Astrocyte (in vitro differentiated cells and primary cell): ENCODE measurements at places on chromosomes 2 and 18. TPM values are rescaled to one million over a fixed set of nuclear protein-coding genes. Genes with fewer than 3 reads are reported as not detected.

- no peak for DNase-seq
- H3K4me1 ChIP-seq, result no peaks in the 10 kb centered on the region
- no peaks in the 10 kb centered on the region for H3K36me3 ChIP-seq
- no peaks in the 10 kb centered on the region for H3K27me3 ChIP-seq
Observed at GRCh38 chr2:191533693-191534180, 144.2 kb upstream of the NABP1 start.

DNA sequence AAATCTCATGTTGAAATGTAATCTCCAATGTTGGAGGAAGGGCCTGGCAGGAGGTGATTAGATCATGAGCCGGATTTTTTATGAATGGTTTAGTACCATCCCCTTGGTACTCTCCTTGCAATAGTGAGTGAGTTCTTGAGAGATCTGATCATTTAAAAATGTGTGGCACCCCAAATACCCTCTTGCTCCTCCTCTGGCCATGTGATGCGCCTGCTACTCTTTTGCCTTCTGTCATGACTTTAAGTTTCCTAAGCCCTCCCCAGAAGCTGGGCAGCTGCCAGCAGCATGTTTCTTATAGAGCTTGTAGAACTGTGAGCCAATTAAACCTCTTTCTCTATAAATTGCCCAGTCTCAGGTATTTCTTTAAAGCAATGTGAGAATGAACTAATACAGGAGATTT, 72.6 kb upstream of the FIGN start:
- H3K4me3 ChIP-seq, result no peak overlapping the region
- no peak for DNase-seq
- H3K36me3 ChIP-seq, result no peaks in the 10 kb centered on the region
- H3K4me1 ChIP-seq, result no peaks in the 10 kb centered on the region
- no peaks in the 10 kb centered on the region for H3K27me3 ChIP-seq

DNA sequence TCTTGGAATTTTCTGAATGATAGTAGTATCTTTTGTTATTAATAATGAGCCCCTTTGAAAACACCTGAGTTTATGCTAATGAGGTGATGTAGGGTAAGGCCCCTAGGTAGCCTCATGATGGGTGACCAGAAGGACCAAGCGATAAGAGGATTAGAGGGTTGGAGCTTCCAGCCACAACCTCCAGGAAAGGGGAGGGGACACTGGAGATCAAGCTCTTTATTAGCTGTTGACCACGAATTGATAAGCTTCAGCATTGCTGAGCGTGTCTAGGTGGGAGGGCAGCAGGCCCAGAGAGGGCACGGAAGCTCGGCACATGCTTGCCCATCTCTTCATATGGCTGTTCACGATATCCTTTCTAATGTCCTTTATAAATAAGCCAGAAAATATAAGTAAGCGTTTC, 39.0 kb downstream of the KIAA2012 start:
- peaks cover 13% of the 10 kb centered on the region for H3K4me1 ChIP-seq
- H3K27ac ChIP-seq, result no peak overlapping the region
- H3K27me3 ChIP-seq, result no peaks in the 10 kb centered on the region

DNA sequence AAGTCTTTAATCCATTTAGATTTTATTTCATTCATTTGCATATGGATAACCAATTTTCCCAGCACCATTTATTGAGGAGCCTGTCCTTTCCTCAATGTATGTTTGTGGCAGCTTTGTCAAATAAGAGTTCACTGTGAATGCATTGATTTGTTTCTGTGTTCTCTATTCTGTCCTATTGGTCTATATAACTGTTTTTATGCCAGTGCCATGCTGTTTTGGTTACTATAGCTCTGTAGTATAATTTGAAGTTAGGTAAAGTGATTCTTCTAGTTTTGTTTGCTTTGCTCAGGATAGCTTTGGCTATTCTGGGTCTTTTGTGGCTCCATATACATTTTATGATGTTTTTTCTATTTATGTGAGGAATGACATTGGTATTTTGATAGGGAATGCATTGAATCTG, 7.4 kb downstream of the MYO3B start:
- H3K4me3 ChIP-seq, result no peak overlapping the region
- no peak overlapping the region for H3K27ac ChIP-seq
- no peak for DNase-seq
- no peaks in the 10 kb centered on the region for H3K36me3 ChIP-seq
- H3K27me3 ChIP-seq, result no peaks in the 10 kb centered on the region
- no peaks in the 10 kb centered on the region for H3K4me1 ChIP-seq

GRCh38 chr2:98815795-98816194, 84.9 kb upstream of the MGAT4A start:
- no peak overlapping the region for H3K4me3 ChIP-seq
- H3K27me3 ChIP-seq, result peaks cover 15% of the 10 kb centered on the region
- H3K4me1 ChIP-seq, result no peaks in the 10 kb centered on the region

GRCh38 chr2:457262-457661, 169.4 kb upstream of the ALKAL2 start:
- H3K4me3 ChIP-seq, result no peak overlapping the region
- no peaks in the 10 kb centered on the region for H3K4me1 ChIP-seq
- DNase-seq, result no peak
- peaks cover 3% of the 10 kb centered on the region for H3K27me3 ChIP-seq
- no peaks in the 10 kb centered on the region for H3K36me3 ChIP-seq

GRCh38 chr2:46142546-46143428, 154.4 kb upstream of the EPAS1 start:
- H3K36me3 ChIP-seq, result no peaks in the 10 kb centered on the region
- no peak overlapping the region for H3K27ac ChIP-seq
- H3K4me3 ChIP-seq, result no peak overlapping the region
- DNase-seq, result no peak

DNA sequence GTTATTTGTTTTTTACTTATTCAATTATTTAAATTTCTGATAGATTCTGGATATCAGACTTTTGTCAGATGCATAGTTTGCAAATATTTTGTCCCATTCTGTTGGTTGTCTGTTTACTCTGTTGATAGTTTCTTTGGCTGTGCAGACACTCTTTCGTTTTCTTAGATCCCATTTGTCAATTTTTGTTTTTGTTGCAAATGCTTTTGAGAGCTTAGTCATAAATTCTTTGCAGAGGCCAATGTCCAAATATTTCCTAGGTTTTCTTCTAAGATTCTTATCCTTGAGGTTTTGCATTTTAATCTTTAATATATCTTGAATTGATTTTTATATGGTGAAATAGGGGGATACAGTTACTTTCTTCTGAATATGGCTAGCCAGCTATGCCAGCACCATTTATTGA, 112.7 kb upstream of the SESTD1 start:
- H3K4me3 ChIP-seq, result no peak overlapping the region
- no peaks in the 10 kb centered on the region for H3K27me3 ChIP-seq
- peak; percentile 26 for DNase-seq
- H3K36me3 ChIP-seq, result no peaks in the 10 kb centered on the region
- H3K4me1 ChIP-seq, result no peaks in the 10 kb centered on the region

DNA sequence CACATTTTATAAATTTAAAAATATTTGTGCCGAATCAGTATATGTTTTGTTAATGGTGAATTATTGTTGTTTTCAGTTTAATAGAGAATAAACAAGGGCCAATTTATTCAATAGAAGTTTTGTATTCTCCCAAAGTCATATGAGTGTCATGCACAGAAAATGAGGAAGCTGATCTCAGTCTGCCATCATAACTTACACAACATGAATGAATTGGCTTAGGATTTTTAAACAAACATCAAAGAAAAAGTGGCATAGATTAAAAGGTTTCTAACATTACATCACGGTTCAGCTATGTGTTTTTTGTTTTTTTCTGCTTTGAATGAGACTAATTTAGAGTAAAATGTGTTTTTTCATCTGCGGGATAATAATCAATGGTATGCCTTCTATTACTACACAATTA, 123.4 kb upstream of the CTNNA2 start:
- DNase-seq, result peak; percentile 4
- H3K4me3 ChIP-seq, result no peak overlapping the region
- H3K36me3 ChIP-seq, result no peaks in the 10 kb centered on the region
- no peak overlapping the region for H3K27ac ChIP-seq

- H3K27ac ChIP-seq, result no peak overlapping the region
- H3K36me3 ChIP-seq, result peaks cover 88% of the 10 kb centered on the region
- H3K4me3 ChIP-seq, result no peak overlapping the region
- H3K4me1 ChIP-seq, result no peaks in the 10 kb centered on the region
- no peaks in the 10 kb centered on the region for H3K27me3 ChIP-seq
Observed at GRCh38 chr2:231457101-231457500, 7.2 kb downstream of the NCL start.

DNA sequence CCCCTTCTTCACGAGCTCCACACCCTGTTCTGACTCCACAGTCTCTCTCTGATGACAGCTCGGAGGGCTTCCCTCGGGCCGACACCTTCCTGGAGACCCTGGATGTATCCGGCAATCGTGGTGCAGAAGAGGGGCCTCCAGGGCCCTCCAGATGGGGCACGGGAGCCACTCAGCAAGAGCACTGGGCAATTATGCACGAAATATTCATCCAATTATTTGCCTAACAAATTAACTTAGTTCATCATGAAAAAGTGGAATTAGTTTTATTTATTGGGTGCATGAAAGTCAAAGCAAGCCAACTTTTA, 277.3 kb upstream of the HDAC4 start:
- H3K4me3 ChIP-seq, result no peak overlapping the region
- H3K27me3 ChIP-seq, result no peaks in the 10 kb centered on the region
- no peaks in the 10 kb centered on the region for H3K4me1 ChIP-seq
- H3K36me3 ChIP-seq, result no peaks in the 10 kb centered on the region
- no peak overlapping the region for H3K27ac ChIP-seq

- H3K36me3 ChIP-seq, result no peaks in the 10 kb centered on the region
- no peaks in the 10 kb centered on the region for H3K27me3 ChIP-seq
- H3K27ac ChIP-seq, result no peak overlapping the region
Observed at GRCh38 chr18:37138456-37138855, 309.5 kb downstream of the KIAA1328 start.

GRCh38 chr2:73949802-73950201, 23.1 kb downstream of the DGUOK start:
- peaks cover 5% of the 10 kb centered on the region for H3K4me1 ChIP-seq
- no peak overlapping the region for H3K4me3 ChIP-seq
- H3K27me3 ChIP-seq, result no peaks in the 10 kb centered on the region
- peaks cover 36% of the 10 kb centered on the region for H3K36me3 ChIP-seq
- DNase-seq, result no peak

DNA sequence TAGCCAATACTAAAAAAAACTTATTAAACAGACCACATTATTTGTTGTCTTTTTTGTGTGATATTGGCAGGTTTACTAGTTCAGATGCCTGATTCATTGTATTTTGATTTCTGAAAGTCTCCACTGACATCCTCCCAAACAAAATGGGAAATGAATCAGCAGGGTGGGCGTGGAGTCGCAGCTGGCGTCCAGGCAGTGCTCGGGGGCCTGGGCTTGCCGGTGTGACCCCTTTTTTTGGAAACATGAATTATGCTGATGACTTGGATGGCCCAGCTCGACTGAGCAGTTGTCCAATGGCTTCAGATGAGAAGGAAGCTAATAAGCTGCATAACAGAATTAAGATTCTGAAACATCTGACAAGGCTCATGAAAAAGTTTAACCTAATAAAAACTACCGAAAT, 1.7 kb upstream of the KCNG2 start:
- peaks cover 24% of the 10 kb centered on the region for H3K27me3 ChIP-seq
- no peak for DNase-seq
- H3K4me1 ChIP-seq, result peaks cover 7% of the 10 kb centered on the region
- no peaks in the 10 kb centered on the region for H3K36me3 ChIP-seq

- no peaks in the 10 kb centered on the region for H3K27me3 ChIP-seq
- no peaks in the 10 kb centered on the region for H3K36me3 ChIP-seq
- no peak overlapping the region for H3K4me3 ChIP-seq
- DNase-seq, result no peak
- H3K4me1 ChIP-seq, result no peaks in the 10 kb centered on the region
- no peak overlapping the region for H3K27ac ChIP-seq
Observed at GRCh38 chr2:8551622-8552074, 130.2 kb upstream of the ID2 start.

DNA sequence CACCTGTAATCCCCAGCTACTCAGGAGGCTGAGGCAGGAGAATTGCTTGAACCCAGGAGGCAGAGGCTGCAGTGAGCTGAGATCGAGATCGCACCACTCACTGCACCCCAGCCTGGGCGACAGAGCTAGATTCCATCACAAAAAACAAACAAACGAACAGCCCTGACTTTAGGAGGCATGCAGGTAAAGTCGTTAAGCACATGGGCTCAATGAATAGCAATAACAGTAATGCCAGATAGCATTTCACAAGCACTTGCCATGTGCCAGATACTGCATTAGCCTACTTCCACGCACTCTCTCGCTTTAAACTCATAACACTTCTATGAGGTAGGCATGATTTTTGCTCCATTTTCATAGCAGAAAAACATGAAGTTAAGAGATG, 135.6 kb upstream of the KLHL14 start:
- no peak for DNase-seq
- H3K4me3 ChIP-seq, result no peak overlapping the region
- H3K36me3 ChIP-seq, result no peaks in the 10 kb centered on the region
- H3K27me3 ChIP-seq, result no peaks in the 10 kb centered on the region

GRCh38 chr2:217929757-217930707, 72.8 kb downstream of the TNS1 start:
- peak overlapping the region; percentile 11 for H3K27ac ChIP-seq
- peaks cover 5% of the 10 kb centered on the region for H3K36me3 ChIP-seq
- DNase-seq, result peak; percentile 89
- peaks cover 72% of the 10 kb centered on the region for H3K4me1 ChIP-seq
- no peaks in the 10 kb centered on the region for H3K27me3 ChIP-seq

- H3K36me3 ChIP-seq, result no peaks in the 10 kb centered on the region
- H3K27me3 ChIP-seq, result peaks cover 45% of the 10 kb centered on the region
- no peak overlapping the region for H3K27ac ChIP-seq
- H3K4me3 ChIP-seq, result no peak overlapping the region
- H3K4me1 ChIP-seq, result no peaks in the 10 kb centered on the region
Observed at GRCh38 chr2:26571316-26571715, 69.8 kb downstream of the CIB4 start.

DNA sequence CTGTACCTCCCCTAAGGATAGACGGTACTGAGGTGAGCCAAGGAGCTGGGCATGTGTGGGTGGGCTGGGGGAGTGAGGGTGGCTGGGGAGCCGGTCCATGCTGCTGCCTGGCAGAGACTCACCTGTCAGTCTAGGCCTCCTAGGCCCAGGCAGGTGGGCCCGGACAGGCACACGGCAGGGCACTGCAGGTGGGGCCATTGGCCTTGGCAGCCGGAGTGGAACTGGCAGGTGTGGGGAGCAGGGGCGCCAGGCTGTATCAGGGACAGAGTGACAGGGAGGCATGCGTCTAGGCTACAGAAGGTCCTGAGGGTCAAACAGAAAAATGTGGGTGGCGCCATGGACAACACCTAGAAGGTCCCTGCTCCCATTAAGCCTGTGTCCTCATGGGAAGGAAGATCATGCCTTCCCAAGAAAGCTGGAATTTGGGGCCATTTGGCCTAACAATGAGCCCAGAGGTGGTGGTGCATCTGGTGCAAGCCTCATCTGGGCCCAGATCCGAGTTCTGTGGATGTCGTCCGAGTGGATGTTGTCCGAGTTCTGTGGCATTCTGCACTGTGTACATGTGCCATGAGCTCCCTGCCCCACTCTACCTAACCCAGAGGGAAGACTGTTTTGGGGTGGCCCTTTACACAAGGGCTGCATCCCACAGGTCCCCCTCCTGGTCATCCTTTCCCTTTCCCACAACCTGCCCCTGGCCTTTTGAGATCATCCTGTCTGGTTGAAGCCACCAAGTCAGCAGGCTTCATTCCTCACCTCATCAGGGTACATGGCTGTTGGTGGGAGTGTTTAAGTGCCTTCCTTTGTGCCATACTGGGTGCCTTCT, 249.7 kb downstream of the GLI2 start:
- no peaks in the 10 kb centered on the region for H3K27me3 ChIP-seq
- no peak overlapping the region for H3K4me3 ChIP-seq
- no peaks in the 10 kb centered on the region for H3K4me1 ChIP-seq

The PLCD4 gene
- total RNA-seq, result 0.86 and 0.89 TPM in 2 replicates

The GPN1 gene
- 54.4 and 63.9 TPM in 2 replicates for total RNA-seq

The LYG2 gene
- not detected in 2 replicates for total RNA-seq

The ODC1 gene
- 85.3 and 119 TPM in 2 replicates for total RNA-seq

The CHRND gene
- total RNA-seq, result not detected in 2 replicates

The L3MBTL4 gene
- 0.52 and 0.58 TPM in 2 replicates for total RNA-seq

The RESP18 gene
- total RNA-seq, result not detected in 2 replicates

The FAHD2A gene
- total RNA-seq, result 21.9 and 23.4 TPM in 2 replicates

The LHCGR gene
- total RNA-seq, result not detected in 2 replicates

The SLC4A3 gene
- 10.9 and 11.2 TPM in 2 replicates for total RNA-seq

The RAX gene
- total RNA-seq, result not detected in 2 replicates

The CCDC102B gene
- total RNA-seq, result 7.9 and 10.2 TPM in 2 replicates

The CYS1 gene
- 3.7 and 4.8 TPM in 2 replicates for total RNA-seq
